Gastroesophageal sphincter (tissue), 4 donors: ENCODE measurements at places on chromosomes 1 and 21.

GRCh38 chr1:226779561-226779960, 40.5 kb upstream of the ITPKB start:
- H3K4me1 ChIP-seq = peaks cover 34% of the 10 kb centered on the region
- H3K4me3 ChIP-seq = no peak overlapping the region
- H3K27ac ChIP-seq = peak overlapping the region; percentile 80

DNA sequence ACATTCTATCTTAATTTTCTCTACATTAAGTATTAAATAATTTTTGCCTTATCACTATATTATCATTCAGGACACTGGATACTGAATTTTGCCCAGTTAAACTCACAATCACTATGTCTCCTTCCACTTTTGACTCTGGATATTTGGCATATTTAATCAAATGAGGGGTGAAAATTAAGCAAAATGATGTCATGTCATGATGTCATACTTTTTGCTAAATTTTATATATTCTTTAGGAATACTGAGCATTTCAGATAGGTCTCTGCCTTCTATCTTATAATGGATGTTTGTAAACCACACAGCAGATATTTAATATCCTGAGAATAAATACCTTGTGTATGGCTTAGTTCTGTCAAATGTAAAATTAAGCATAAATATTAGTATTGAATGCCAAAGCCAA, 79.5 kb upstream of the HIVEP3 start:
- no peaks in the 10 kb centered on the region for H3K27me3 ChIP-seq
- H3K27ac ChIP-seq = no peak overlapping the region
- H3K4me3 ChIP-seq = no peak overlapping the region

DNA sequence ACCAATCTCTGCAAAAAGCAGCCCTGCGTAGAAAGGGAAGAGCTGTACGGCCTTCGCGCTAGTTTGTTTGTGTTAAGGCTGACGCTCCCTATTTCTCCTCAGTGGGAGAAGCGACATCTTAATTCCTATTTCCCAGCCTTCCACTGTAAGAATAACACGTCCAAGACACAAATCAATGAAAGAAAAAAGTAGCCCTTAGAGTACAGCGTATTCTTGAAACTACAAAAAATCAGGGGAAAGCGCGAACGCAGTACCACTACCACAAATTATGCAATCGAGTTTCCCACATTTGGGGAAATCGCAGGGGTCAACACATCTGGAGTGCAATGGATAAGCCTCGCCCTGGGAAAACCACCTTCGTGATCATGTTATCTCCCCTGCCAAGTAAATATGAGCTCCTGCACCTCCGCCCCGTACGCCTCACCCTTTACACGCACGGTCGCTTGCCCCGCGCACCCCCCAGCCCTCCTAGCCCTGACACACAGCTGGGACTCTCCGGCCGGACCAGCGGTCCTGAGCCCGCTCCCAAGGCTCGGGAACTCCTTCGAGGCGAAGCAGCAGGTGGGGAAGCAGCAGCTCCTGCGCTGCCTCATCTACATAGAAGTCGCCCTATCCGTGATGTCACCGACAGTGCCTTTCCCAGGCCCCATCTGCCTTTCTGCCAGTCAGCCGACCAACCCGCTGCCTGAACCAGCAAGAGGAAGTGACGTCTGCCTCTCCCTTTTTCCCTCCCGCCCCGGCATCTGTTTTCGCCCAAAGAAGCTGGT, 94.7 kb downstream of the PPIAL4G start:
- peak overlapping the region; percentile 88 for H3K27ac ChIP-seq
- H3K4me1 ChIP-seq = peaks cover 7% of the 10 kb centered on the region
- no peaks in the 10 kb centered on the region for H3K27me3 ChIP-seq

GRCh38 chr1:168467452-168467851, 76.3 kb downstream of the XCL2 start:
- ATAC-seq = no peak
- peak overlapping the region; percentile 24 for H3K27ac ChIP-seq
- H3K4me1 ChIP-seq = peaks cover 49% of the 10 kb centered on the region

DNA sequence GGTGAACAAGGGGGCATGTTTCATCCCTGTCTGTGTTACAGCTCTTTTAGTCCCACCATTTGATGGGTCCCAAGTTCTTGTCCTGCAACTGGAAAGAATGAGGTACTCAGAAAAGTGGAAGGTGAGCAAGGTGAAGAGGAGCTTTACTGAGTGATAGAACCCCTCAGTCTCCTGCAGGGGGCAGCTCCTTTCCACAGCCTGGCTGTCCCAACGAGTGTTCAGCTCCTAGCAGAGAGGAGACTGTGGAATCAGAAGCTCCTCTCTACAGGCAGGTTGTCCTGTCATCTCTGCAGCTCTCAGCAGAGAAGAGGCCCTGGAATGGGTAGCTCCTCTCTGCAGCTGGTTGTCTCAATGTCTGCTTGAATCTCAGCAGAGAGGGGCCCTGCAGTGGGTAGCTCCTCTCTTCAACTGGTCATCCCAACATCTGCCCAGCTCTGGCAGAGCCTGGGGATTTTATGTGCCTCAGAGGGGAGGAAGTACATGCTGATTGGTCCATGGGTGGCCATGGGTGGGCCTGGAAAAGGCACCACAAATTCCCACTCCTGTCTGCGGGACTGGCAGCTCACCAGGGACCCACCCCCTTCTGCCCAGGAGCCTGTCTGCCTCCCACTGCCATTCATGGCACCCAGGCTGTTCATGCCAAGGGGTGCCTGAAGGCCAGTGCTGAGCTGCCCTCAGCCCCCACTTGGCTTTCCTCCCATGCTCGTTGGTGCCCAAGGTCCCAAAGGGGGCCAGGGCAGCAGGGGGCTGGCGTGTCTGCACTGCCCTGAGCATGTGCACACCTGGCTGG, 25.7 kb downstream of the LDLRAD1 start:
- no peaks in the 10 kb centered on the region for H3K36me3 ChIP-seq
- no peak overlapping the region for H3K27ac ChIP-seq
- no peaks in the 10 kb centered on the region for H3K27me3 ChIP-seq
- H3K4me3 ChIP-seq = no peak overlapping the region

DNA sequence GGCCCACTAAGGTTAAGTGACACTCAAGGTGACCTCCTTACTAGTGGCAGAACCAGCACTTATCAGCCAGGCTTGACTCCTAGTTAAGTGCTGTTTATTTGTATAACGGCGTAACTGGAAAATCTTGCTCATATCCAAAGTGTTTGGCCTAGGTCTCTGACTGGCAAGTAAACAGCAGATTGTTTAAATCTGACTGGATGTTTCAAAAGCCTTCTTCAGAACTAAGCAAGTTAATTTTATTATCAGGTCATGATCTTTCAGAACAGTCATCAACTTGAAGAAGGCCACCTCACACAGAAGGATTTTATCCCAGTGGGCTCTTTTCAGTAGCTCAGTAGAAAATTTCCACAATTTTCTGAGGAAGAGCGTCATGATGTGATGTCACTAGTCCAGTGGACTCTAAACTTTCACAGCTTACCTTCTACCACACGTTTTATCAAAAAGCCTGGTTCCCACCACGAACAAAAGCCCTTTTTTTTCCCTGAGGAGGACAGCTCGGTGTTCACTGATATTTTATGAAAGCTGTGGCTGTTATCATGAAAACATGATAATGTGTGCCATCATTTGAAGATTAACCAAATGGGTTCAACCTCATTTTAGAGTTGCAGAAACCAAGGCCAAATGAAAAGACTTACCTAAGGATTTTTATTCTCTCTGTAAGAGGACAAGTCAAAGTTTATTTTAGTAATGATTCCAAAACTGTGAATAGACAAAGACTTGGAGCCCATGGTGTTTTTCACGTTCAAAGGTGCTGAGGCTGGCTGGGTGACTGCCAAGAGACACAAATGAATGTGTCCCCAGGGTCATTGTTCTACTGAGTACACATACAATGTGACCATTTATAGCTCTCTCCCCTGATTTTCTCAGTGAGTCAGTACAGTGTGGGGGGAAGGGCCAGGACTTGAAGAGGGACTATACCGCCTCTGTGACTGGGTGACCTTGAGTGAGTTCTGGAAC, 9.1 kb downstream of the SGIP1 start:
- ATAC-seq = peak; percentile 77
- H3K4me1 ChIP-seq = peaks cover 4% of the 10 kb centered on the region
- H3K27ac ChIP-seq = peak overlapping the region; percentile 41
- H3K36me3 ChIP-seq = no peaks in the 10 kb centered on the region
- H3K4me3 ChIP-seq = no peak overlapping the region

- ATAC-seq = no peak
- no peaks in the 10 kb centered on the region for H3K4me1 ChIP-seq
- no peak overlapping the region for H3K27ac ChIP-seq
- no peaks in the 10 kb centered on the region for H3K36me3 ChIP-seq
- H3K27me3 ChIP-seq = no peaks in the 10 kb centered on the region
Observed at GRCh38 chr1:182720463-182720862, 36.1 kb upstream of the RGS8 start.

DNA sequence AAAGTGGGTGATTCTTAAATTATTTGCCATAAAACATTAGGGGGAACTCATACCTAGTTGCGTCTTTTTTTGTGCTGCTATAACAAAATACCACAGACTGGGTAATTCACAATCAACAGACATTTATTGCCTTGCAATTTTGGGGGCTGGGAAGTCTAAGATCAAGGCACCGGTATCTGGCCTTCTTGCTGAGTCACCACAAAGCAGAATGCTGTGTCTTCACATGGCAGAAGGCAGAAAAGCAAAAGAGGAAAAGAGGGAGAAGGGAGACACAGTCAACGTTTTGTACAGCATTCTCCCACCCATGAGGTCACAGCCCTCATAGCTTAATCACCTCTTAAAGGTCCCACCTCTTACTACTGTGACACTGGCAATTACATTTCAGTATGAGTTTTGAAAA, 291.0 kb downstream of the CHRM3 start:
- H3K36me3 ChIP-seq = peaks cover 10% of the 10 kb centered on the region
- no peak for ATAC-seq
- no peaks in the 10 kb centered on the region for H3K4me1 ChIP-seq

DNA sequence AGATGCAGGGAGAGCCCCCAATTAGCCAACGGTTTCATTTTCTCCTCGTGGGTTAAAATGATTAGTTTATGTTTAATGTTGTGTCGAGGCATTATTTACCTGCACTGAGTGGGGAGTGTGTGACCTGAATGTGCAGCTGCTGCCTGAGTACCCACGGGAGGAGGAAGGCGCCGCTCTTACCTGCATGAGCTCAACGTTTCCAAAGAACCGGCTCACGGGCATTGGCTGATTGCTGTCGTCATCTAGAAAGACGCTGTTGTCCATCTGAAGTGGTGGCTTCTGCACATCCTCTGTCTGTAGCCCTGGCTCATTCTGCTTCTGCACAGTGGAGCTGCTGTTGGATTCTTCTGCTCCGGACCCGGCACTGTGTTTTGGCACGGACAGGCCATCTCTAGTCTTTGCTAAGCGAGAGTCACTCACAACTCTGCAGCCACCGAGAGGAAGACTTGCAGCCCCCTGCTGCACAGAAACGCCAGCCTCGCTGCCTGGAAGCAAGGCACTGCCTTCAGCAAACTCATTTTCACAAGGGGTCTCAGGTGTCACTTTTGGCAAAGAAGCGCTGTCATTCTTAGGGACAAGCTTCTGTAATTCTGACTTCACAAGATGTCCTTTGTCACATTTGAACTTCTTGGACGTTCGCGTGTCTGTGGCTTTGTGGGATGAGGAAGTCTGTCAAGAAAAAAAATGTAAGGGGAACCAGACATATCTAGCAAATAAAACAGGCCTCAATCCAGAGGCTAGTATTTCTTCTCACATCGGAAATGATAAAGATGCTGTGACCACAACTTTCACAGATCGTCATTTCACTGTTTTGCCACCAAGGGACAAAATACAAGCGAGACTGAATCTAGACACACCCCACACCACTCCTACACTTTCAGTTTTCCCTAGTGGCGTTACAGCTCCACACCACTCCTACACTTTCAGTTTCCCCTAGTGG, 9.4 kb downstream of the C1orf174 start:
- no peak overlapping the region for H3K4me3 ChIP-seq
- peaks cover 5% of the 10 kb centered on the region for H3K4me1 ChIP-seq
- no peak overlapping the region for H3K27ac ChIP-seq
- no peak for ATAC-seq

DNA sequence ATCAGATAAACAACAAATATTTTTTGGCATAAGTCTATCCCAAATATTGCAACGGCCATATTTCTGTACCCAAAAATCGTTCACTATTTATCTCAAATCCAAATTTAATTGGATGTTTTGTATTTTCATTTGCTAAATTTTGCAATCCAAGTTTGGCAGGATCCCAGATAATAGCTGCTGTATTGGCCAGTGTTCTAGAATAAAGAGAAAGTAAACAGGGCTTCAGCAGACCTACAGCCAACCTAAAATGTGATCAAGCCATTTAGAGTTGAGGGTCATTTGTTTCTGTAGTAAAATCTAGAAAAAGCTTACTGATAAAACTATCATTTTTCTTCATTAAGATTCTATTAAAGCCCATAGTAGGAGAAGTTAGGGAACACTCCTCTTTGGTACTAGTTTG, 506.6 kb upstream of the PTBP2 start:
- no peak for ATAC-seq
- H3K4me3 ChIP-seq = no peak overlapping the region
- H3K27ac ChIP-seq = no peak overlapping the region
- H3K4me1 ChIP-seq = no peaks in the 10 kb centered on the region
- no peaks in the 10 kb centered on the region for H3K36me3 ChIP-seq

DNA sequence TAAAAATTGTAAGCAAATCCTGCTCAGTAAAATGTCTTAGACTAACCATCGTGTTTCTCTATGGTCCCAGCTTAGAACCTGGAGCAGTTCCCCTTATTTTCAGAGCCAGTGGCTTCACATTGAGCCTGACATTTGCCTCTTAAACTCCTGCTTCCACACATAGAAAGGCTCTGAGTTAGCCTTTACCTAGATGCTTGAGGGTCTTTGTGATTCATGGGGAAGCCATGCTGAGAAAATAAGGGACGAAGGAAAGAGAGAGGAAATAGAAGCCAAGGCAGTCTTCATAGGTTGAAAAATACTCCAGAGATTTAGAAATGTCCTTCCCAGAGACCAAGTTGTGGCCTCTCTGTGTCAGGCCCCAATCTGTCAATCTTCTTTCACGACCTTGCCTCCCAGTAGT, 16.1 kb upstream of the RBBP5 start:
- no peak overlapping the region for H3K4me3 ChIP-seq
- no peak overlapping the region for H3K27ac ChIP-seq
- no peaks in the 10 kb centered on the region for H3K4me1 ChIP-seq

- no peaks in the 10 kb centered on the region for H3K36me3 ChIP-seq
- no peak for ATAC-seq
- no peaks in the 10 kb centered on the region for H3K4me1 ChIP-seq
- no peak overlapping the region for H3K4me3 ChIP-seq
Observed at GRCh38 chr1:26540351-26540750, 10.8 kb downstream of the RPS6KA1 start.

GRCh38 chr1:26067432-26067911, at the start of gene TRIM63:
TRIM63 (minus strand) TSS chr1:26067630; CDS start chr1:26067494, 136 bp downstream.
- no peak within 1 kb of the TSS for H3K4me3 ChIP-seq
- peaks cover 55% of the 10 kb centered on the region for H3K27me3 ChIP-seq
- no peaks in the 10 kb centered on the region for H3K4me1 ChIP-seq
- no peak for ATAC-seq
- H3K36me3 ChIP-seq = no peaks in the 10 kb centered on the region

GRCh38 chr1:229841230-229841629, 215.2 kb downstream of the URB2 start:
- H3K4me3 ChIP-seq = no peak overlapping the region
- no peaks in the 10 kb centered on the region for H3K36me3 ChIP-seq
- H3K27ac ChIP-seq = no peak overlapping the region
- H3K27me3 ChIP-seq = no peaks in the 10 kb centered on the region
- H3K4me1 ChIP-seq = peaks cover 3% of the 10 kb centered on the region

- no peaks in the 10 kb centered on the region for H3K27me3 ChIP-seq
- H3K27ac ChIP-seq = no peak overlapping the region
- ATAC-seq = no peak
- no peaks in the 10 kb centered on the region for H3K4me1 ChIP-seq
- H3K4me3 ChIP-seq = no peak overlapping the region
- no peaks in the 10 kb centered on the region for H3K36me3 ChIP-seq
Observed at GRCh38 chr1:58189453-58189852, 357.1 kb downstream of the OMA1 start.

- ATAC-seq = no peak
Observed at GRCh38 chr1:68136187-68136586, 85.8 kb upstream of the DIRAS3 start.
